ENCODE measurements at places on chromosomes 3 and 15. TPM values are rescaled to one million over a fixed set of nuclear protein-coding genes. Genes with fewer than 3 reads are reported as not detected.

GRCh38 chr3:131731709-131732108, 228.9 kb upstream of the MRPL3 start:
- DNase-seq = peak; percentile 72

- DNase-seq = no peak
Observed at GRCh38 chr15:58574631-58575030, 142.8 kb downstream of the LIPC start.

DNA sequence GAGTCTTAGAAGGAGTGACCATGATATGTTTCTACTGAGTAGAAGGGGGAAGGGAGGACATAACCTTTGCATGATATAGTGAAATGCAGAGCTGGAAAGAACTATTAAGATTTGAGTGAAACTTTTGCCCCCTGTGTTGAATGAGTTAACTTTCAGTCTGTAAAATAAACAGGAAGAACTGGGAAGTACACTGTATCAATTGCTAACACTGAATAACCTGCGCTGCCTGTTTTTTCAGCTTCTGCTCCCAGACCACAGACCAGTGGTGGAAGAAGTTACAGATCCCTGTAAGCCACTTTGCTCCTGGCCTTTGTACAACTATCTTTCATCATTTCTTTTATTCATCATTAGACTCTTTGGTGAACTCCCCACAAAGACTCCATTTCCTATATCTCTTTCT, 3.6 kb upstream of the LRCH3 start:
- no peak for DNase-seq

- no peak for DNase-seq
Observed at GRCh38 chr3:133447750-133448477, 48.1 kb downstream of the BFSP2 start.

DNA sequence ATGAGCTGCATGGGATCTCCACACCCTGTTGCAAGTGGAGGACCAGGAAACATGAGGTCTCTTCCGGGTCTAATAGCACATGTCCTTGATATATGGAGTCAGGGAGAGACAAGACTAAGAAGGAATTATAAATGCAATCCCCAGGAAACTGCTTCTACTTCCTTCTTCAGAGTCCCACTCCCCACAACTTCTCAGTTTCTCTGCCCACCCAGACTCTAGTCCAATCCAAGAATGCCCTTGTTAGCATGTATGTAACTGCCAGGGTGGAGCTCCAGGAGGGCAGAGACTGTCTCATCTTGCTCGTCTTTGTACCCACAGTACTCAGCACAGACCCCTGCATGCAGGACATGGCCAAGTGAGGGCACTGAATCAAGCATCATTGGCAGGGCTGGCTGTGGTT, 8.3 kb downstream of the DAPK2 start:
- no peak for DNase-seq

- no peak for DNase-seq
Observed at GRCh38 chr15:29087521-29088285, 181.9 kb downstream of the NSMCE3 start.

GRCh38 chr15:72796210-72796514, 12.6 kb upstream of the ADPGK start:
- no peak for DNase-seq

DNA sequence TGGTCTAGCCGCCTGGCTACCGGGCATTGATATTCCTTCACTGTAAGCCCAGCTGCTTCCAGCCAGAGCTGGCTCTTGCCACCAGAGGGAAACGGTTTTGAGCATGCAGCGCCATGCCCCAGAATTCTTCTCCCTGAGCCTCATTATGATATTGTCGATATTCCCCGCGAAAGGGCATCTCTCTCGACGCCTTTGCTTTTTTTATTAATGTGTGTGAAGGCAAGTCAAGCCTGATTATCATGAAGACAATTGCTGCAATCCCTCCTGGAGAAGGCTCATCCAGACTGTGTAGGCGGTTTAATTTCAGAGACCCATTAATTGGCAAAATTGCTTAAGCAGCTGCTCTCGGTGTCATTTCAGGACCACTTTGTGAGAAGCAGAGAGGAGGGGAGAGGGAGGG, 321.2 kb upstream of the TLE3 start:
- no peak for DNase-seq

GRCh38 chr3:169771497-169772304, 1.5 kb upstream of the MYNN start:
- peak; percentile 60 for DNase-seq

The ZBTB47 gene
- total RNA-seq = 1.0 TPM

The ADIPOQ gene
- total RNA-seq = not detected

The INSYN1 gene
- not detected for total RNA-seq
